ENCODE measurements at places on chromosomes 6 and 20. TPM values are rescaled to one million over a fixed set of nuclear protein-coding genes. Genes with fewer than 3 reads are reported as not detected.

GRCh38 chr20:31663838-31664695, 26.4 kb downstream of the COX4I2 start:
- no peak for DNase-seq

GRCh38 chr6:23647045-23647444, 479.0 kb upstream of the NRSN1 start:
- DNase-seq: no peak

GRCh38 chr6:2630359-2630758, 120.4 kb downstream of the MYLK4 start:
- no peak for DNase-seq

DNA sequence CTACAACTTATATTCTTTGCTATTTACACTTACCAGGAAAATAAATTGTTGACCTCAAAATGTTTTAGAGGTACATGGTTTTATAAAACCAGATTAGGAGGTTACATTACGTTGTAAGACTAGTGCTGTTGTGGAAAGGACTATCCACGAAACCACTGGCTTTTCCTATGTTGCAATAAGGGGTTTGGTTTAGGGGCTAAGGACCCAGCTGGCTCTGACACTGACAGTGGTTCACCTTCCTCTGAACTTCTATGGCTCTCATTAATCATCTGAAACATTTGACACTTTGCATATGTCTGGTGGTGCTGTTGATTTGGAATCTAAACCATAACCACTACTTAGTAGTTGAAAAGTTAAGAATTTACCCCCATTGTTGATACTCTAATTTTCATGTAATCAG, 186.7 kb downstream of the NKAIN2 start:
- DNase-seq: no peak

GRCh38 chr20:60695226-60696000, 556.6 kb upstream of the CDH4 start:
- DNase-seq: no peak

- DNase-seq: no peak
Measured at GRCh38 chr6:144075187-144075586, 20.2 kb downstream of the SF3B5 start.

DNA sequence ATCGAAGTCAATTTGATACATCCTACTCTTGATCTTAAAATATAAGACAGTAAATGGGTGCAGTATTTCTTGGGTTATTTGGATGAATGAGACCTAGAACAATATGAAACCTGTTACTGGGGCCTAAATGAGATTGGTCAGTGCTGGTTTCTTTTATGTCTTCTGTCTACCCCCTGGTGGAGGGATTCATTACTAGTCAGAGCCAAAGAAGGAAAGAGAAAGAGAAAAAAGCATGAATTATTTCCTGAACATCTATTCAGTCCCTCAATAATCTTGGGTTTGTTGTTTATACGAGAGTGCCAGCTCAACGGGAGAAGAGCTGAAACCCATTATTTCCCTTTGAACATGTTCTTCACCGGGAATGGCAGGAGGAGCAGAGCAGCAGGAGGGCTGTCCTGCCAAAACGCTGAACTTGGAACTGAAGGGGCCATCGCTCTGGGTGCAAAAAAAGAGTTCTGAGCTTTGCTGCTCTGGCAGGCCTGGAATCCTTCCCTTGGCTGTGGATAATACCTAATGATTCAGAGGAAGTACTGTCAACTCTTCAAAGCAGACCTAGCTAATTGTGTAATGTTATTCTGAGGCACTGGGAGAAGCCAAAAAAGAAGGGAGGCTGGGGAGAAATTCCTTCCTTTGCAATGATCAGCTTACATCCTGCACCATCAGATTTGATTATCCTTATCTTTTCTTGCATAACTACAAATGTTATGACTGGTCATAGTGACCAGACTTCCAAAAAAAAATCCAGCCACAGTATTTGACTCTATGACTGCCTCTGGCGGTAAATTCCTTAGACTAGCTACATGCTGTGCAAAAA, 72.0 kb downstream of the BLOC1S5 start:
- DNase-seq: no peak

DNA sequence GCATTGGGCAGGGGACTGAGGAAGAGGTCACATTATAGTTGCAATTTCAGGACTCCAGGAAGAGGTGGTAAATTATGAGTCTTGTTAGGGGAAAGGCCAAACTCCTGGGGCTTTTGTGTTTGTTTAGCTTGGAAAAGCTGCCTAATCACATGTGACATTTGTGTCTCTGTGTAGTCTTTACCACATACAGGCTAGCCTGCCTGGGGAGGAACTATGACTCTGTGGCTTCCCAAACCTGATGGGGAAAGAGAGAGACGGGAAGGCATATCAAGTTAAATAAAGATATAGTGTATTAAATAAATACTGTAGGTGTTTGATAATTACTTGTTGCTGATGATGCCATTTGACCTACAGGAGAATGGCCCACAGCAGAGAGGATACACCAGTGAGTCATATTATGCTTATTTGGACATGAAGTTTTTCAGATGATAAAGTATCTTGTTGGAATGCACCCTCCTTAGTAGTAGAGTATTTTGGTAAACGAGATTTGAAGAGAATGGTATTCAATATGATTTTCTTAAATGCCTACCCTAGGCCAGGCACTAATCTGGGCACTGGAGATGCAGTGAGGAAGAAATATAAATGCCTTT, 4.0 kb downstream of the BLTP3A start:
- DNase-seq: no peak

DNA sequence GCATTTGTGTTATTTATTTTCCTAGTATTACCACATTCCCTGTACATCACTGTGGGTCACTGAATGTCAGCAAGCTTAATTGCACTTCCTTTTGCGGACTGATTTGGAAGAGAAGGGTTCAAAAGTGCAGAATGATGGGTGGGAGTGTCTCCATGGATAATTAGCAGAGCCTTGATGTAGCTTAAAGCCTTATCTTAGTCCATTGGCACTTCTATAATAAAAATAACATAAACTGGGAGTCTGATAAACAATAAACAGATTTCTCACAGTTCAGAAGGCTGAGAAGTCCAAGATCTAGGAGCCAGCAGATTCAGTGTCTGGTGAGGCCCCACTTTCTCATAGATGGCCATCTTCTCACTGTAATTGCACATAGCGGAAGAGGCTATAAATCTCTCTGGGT, 501.1 kb upstream of the POU3F2 start:
- no peak for DNase-seq

Gene ZFP64
- total RNA-seq: 9.2 TPM

DNA sequence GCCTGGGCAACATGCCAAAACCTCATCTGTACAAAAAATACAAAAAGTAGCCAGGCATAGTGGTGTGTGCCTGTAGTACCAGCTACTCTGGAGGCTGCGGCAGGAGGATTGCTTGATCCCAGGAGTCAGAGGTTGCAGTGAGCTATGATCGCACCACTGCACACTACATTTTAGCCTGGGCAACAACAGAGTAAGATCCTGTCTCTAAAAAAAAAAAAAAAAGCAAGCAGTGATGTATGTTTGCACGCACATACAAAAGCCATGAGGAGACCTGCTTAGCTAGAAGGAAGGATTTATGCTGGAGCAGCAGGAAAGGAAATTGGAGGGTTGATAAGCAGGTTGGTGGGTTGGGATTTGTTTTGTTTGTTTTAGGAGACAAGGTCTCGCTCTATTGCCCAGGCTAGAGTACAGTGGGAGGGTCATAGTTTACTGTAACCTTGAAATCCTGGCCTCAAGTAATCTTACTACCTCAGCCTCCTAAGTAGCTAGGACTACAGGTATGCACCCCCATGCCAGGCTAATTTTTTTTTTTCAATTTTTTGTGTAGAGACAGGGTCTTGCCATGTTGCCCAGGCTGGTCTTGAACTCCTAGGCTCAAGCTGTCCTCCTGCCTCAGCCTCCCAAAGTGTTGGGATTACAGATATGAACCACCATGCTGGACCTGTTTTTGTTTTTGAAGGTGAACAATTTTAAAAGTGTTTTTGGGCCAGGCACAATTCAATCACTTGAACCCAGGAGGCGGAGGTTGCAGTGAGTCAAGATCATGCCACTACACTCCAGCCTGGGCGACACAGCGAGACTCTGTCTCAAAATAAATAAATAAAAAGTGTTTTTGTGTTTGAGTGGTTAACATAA, 4.0 kb downstream of the ZSWIM3 start:
- DNase-seq: no peak

GRCh38 chr6:113318575-113318917, 538.6 kb upstream of the MARCKS start:
- no peak for DNase-seq

DNA sequence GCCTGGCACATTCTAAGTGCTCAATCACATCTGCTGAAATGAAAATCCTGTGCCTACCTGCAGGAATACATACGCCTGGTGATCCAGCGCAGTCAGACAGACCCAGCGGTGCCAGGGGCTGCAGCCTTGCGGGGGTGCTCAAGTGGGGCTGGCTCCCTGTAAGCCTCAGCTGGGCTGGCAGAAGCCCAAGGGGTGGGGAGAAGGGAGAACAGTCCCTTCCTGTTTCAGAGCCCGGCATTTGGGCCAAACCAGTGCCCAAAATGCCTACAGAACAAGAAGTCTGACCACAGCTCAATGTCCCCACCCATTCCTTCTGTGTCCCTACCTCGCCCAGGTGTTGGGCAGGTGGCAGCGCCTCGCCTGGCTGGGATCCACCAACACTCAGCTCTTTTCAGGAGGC, 22.6 kb downstream of the KCNK15 start:
- no peak for DNase-seq

Gene MCHR2
- total RNA-seq: not detected

DNA sequence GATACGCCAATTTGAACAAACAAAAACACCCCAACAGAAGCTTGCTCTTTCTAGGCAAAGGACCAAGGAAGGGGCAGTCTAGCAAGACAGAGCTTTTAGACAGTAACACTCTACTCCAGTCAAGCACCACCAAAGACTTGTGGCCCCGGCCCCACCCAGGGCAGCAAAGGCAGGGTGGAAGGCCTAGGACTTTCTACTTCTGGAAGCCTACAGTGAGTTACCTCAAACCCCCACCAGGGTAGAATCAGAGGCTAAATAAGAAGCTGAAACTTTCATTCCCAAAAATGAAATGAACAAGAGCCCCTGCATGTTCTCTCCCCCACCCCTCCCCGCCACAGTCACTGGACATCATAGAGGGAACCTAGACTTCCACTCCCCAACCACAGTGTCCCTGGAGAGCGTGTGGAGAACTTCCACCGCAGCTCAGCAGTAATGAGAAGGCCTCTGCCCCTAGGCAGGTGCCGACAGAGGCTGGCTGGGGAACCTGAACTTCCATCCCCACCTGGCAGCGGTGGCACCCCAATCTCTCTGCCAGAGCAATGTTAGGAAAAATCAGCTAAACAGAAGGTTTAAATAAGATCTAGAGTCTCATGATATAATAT, 40.0 kb downstream of the KATNA1 start:
- no peak for DNase-seq

DNA sequence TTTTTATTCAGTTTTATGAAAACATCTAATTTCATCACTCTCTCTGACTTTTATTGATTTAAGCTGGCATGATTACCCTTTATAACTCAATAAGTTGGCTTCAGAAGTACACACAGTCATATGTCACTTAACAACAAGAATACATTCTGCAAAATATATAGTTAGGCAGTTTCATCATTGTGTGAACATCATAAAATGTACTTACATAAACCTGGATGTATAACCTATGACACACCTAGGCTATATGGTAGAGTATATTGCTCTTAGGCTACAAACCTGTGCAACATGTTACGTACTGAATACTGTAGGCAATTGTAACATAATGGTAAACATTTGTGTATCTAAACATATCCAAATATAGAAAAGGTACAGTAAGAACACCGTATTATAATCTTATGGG, 362.2 kb upstream of the BTBD3 start:
- DNase-seq: no peak

DNA sequence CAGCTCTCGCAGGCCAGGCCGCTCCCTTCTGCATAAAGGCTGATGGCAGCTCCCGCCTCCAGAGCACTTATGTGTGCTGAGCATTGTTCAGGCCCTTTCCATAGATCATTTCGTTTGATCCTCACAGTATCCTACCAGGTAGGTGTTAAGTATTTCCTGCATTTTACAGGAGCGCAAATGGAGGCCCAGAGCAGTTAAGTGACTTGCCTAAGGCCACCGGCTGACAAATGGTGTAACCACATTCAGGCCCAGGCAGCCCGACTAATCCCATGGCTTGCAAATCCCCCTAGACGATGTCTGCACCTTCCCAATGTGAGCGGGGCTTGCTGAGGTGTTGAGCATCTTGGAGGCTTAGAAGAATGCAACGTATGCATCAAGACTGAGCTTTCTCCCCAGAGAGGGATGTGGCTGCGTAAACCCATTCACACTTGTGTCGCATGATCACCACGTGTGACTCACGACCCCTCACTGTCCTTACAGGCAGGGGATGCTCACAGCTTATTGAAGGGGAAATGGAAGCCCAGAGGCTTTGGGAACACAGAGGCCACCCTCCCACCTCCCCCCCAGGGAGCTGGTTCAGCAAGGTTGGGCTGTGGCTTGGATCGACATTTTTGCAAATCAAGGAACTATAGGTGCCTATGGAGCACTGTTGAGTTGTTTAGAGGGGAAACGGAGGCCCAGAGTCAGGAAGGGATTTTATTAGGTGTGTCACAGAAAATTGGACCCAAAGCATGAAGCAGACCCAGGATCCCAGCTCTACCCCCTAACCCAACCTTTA, 7.0 kb downstream of the BPIFB2 start:
- DNase-seq: no peak

Data from natural killer cell treated with Interleukin-12 subunit alpha and Interleukin-12 subunit beta and Interleukin-15 and Interleukin-18, amount 100 ng/mL, for 72 hours (primary cell).